Stimulated activated CD4-positive, alpha-beta T cell treated with anti-CD3 and anti-CD28 coated beads, Interleukin-4, amount 100 ng/mL, for 48 hours (primary cell): ENCODE measurements at places on chromosomes 2 and 18.
A peak's percentile ranks its signal among the peaks of the same experiment; 100 is the strongest.

- DNase-seq = no peak
Observed at GRCh38 chr2:131641414-131642206, 113.9 kb downstream of the CCDC74A start.

- no peak for DNase-seq
Observed at GRCh38 chr2:177574356-177574755, 181.8 kb downstream of the AGPS start.

GRCh38 chr2:189901664-189902063 lies 117.4 kb downstream of the PMS1 start:
- DNase-seq = no peak

GRCh38 chr18:59423259-59423658 lies 64.2 kb upstream of the LMAN1 start:
- no peak for DNase-seq

DNA sequence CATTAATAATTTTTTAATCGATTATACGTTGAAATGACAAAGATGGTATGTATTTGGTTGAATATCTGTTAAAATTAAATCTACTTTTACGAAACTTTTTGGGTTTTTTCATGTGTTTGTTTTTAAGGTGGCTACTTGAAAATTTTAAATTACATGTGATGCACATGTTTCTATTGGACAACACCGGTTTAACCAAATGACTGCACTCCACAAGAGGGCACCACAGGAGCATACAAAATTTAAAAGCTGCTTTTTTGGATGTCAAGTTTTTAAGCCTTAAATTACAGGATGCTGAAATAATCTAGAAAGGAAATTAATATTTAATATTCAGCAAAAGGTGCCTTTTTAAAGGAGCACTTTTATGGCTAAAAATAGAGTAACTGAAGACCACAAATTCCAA lies 98.7 kb downstream of the ACVR1 start:
- peak; percentile 37 for DNase-seq

DNA sequence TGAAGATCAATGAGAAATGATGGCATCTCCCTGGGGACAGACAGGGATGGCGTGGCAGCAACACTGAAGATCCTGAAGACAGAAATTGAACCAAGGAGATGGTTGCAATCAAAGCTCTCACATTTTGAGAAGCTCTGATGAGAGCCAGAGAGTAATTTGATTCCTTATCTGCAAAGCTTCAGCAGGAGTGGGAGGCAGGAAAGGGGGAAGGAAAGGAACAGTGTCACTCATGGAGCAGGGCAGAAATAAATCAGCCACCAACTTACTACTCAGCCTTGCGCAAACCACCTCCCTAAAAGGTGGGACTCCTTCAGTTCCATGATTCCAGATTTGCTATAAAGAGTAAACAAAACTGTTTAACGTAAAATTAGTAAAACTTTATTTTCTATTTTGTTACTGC lies 119.2 kb downstream of the CACNB4 start:
- no peak for DNase-seq
